ENCODE measurements at places on chromosomes 12 and 14.

DNA sequence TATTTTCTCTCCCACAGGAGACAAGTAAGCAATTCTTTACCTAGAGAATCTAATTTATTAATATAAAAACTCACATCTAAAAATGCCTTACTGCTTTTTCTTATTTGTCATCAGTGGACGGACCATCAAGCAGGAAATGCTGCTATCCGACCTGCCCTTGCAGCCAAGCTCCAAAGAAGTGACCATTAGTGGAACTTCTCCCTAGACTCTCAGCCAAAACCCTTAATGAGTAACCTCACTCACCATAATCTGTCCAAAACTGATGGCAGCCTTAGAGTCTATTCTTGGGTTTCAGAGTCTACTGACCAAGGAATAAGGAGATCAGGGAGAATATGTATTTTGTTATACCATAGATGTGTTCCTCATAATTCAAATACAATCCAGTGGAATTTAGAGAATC, 60.9 kb upstream of the CFL2 start:
- DNase-seq = no peak

DNA sequence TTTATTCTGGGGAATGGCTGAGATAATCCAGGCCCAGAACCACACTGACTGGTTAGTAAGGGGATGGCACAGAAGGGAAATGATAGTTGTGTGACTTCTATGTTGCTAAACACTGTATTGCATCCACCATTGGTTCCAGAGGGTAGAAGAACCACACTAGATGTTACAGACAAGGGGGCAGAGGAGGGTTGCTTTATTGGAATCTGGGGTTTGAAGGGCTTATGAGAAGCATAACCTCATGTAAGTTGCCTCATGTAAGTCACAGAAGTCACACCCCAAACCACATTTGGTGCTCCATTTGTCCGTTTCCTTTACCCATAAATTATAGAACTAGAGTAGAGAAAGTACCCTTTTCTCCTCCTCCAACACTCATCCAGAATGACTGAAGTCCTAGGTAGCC, 5.5 kb upstream of the PSMA6 start:
- no peak for DNase-seq

- no peak for DNase-seq
Measured at GRCh38 chr12:62716866-62717525, 218.0 kb downstream of the PPM1H start.

DNA sequence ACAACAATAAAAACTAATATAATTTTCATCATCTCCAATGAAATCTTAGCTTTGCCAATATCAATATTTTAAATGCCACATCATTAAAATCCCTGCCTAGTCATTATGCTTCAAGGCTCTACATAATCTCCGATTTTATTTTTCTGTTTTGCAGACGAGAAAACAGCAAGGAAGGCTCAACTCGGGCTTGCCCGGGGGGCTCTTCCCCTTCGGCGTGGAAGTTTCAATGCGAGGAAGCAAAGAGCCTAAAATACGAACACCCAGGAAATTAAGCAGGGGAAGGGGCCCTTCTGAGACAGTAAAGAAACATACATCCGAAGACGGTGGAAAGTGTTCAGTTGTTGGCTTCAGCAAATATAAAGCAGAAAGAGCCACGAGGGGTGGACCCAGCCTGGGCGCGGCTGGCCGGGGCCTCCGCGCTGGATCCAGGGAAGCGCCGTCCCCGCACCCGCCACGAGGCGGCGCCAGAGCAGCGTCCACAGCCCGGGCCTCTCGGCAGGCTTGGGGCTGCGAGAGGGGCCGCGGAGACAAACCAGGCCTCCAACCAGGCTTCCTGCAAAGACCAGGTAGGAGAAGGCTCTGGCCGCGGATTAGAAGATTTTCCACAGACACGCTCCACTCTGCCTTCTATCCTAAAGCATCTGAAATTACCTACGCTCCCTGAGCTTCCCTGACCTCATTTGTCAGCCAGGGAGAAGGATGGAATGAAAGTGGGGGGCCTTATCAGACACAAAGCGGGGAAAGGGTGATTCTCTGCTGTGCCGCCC, 77.2 kb downstream of the SERPINA3 start:
- DNase-seq = peak; percentile 67

DNA sequence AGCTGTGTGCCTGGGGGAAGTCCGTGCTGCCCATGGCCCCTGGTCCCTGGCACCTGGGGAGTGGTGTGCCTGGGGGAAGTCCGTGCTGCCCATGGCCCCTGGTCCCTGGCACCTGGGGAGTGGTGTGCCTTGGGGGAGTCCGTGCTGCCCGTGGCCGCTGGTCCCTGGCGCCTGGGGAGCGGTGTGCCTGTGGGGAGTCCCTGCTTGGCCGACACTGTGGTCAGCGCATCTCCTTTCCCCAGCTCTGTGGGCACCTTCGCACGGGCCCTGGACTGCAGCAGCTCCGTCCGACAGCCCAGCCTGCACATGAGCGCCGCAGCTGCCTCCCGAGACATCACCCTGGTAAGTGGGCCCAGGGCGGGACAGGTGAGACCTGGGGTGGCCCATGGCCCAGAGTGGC, 14.5 kb upstream of the CRIP2 start:
- DNase-seq = no peak

GRCh38 chr14:80959496-80959895, 4.1 kb downstream of the TSHR start:
- DNase-seq = no peak

DNA sequence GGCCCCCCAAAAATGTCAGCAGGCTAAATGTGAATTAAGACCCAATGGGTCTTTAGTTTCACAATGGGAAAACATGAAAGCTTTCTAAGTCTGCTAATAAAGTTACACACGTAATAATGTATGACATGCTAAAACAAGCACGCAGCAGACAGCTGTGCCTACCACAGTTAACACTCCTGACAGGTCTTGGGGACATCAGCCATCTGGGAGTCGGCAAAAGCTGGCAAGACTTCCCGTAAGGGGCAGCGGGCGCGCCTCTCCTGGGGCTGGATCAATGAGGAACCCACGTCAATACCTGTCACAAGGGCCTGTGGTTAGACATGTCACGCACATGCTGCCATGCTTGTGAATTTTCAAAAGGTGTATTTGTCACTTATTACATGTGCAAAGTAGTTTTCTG, 45.0 kb downstream of the ACTN1 start:
- DNase-seq = no peak
